ENCODE measurements at places on chromosomes 2 and 18.

GRCh38 chr18:76823161-76823538, 793 bp downstream of the ZNF236 start:
- DNase-seq: no peak

GRCh38 chr2:23359631-23360567, 25.1 kb upstream of the KLHL29 start:
- no peak for DNase-seq

- no peak for DNase-seq
These were observed 159.7 kb downstream of the SMAD7 start for GRCh38 chr18:48790869-48791635.

GRCh38 chr2:105142239-105142638, 99.3 kb upstream of the GPR45 start:
- DNase-seq: no peak

- no peak for DNase-seq
These were observed 20.9 kb downstream of the PKDCC start for GRCh38 chr2:42068571-42069178.

DNA sequence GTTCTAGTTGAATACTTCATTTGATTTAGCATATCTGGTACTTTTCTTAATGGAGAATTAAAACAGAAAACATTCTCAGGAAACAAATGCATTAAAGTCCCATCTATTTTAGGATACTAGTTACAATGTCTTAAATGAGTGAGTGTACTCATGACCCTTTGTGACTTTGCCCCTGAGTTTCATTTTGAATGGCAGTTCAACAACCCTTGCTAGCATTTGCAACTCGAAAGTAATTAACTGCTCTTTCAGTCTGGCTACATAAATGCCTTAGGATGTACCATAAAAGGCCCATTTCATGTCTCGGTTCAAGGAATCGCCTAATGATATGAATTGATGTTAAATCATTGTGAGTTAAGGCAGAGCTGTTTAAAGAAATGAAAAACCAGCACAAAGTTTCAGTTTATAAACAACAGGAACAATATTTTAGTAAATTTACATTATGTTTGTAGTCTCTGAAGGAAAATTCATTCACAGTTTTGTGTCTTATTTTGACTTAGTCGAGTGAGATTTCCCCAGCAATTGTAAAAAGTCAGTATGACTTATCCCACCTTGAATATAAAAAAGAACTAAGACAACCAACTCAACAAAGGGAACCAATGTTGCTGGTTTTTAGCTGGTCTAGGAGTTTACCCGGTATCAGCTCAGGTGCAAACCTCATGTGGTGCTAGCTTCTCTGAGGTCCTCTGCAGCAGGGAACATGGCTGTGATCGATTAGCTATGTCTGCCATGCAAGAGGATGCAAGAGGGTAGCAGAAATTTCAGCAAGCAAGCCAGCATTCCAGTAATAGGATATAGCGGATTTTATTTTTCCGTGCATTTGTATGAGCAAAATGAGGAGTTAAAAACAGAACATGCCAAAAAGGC, 386.2 kb downstream of the PTPRM start:
- no peak for DNase-seq

Measured in AG10803 (cell line).